ENCODE measurements at places on chromosomes 4 and X.

- DNase-seq, result no peak
Observed at GRCh38 chrX:85379174-85379907, at the start of gene POF1B. Gene POF1B (minus strand): TSS chrX:85379665. CDS start chrX:85379454, 211 bp downstream.

- DNase-seq, result no peak
Observed at GRCh38 chr4:3613967-3614730, 81.9 kb upstream of the LRPAP1 start.

DNA sequence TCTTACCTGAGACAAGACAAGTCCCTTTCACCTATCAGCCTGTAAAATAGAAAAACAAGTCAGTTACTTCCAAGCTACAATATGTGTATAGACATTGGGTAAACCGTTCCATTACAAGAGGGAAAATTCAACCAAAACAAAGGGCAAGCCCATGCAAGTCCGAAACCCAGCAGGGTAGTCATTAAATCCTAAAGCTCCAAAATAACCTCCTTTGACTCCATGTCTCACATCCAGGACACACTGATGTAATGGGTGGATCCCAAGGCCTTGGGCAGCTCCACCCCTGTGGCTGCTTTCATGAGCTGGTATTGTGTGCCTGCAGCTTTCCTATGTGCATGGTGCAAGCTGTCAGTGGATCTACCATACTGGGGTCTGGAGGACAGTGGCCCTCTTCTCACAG is 14.7 kb upstream of the FAM47B start:
- no peak for DNase-seq

DNA sequence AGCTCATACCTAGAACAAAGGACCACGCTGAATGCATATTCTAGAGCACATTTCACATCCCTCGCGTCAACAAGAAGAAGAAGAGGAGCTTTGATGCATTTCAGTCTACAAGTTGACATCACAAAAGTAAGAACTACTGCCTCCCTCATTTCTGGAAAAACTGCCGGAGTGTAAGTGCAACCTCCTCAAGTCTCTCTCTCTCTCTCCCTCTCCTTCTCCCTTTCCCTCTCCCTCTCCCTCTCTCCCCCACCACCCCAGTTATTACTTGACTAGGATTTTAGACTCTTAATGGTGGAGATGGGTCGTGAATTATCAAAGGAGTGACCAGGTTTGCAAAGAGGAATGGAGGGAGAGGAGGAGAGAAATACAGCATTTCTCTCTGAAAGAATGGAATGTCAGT is 1.4 kb upstream of the IRS4 start:
- no peak for DNase-seq

GRCh38 chr4:7783541-7783940 is 156.1 kb downstream of the AFAP1 start:
- no peak for DNase-seq

DNA sequence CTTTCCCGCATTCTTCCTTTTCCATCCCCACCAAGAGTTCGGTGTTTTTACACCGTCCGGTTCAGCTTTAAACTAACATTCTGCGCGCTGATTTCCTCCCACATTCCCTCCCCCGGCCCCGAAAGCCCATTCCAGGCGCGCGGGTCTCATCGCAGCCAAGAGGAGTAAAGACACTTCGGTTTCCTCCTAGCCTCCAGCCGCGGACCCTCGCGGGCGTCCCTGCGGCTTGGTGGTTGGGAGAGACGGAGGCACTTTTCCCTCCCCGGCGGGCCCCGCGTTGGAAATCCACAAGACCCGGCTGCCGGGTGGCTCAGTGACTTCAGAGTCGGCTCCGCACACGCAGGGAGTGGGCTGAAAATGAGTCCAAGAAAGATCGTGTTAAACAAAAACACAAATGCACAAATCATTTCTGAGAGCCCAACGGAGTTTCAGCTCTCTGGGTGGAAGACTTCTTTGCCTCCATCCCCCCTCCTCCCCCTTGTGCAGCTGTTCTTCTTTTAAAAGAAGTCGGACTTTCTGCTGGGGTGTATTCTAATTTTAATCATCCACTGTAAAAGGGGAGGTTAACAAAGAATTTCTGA is 2.0 kb upstream of the ARX start:
- DNase-seq, result no peak

DNA sequence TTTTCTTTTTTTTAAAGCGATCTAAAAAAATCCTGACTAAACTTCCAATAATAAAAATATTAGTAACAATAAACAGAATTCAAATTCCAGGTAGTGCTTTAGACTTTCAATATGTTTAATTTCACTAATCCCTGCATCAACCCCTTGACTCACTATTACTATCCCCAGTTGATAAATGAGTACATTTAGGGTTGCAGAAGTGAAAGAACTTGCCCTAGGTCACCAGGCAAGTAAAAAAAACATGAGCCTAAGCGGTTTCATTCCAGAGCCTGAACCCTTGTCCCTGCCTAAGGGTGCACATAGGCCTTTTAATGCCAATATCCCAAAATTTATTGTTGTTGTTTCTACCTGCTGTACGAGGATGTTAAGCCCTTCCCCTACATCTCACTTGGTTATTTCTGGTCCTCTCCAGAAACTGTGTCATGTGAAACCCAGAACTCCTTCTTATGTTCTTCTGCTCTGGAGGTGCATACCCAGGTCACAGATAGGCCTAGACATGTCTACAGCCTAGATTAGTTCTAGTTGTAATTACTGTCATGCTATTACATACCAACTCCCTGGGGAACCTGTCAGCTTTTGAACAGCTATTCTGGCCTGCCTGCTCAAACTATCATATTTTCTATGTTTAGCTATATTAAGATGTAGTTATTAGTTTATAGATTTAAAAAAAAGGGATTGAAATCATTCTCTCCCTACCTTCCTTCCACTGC is 244.5 kb upstream of the PITX2 start:
- no peak for DNase-seq
